Activated CD4-positive, CD25-positive, alpha-beta regulatory T cell treated with anti-CD3 and anti-CD28 coated beads, Interleukin-2, amount 50 U/mL, for 16 hours (primary cell): ENCODE measurements at places on chromosomes 3 and 15.

GRCh38 chr3:50324351-50325112 is 2.0 kb upstream of the HYAL2 start:
- DNase-seq: no peak

DNA sequence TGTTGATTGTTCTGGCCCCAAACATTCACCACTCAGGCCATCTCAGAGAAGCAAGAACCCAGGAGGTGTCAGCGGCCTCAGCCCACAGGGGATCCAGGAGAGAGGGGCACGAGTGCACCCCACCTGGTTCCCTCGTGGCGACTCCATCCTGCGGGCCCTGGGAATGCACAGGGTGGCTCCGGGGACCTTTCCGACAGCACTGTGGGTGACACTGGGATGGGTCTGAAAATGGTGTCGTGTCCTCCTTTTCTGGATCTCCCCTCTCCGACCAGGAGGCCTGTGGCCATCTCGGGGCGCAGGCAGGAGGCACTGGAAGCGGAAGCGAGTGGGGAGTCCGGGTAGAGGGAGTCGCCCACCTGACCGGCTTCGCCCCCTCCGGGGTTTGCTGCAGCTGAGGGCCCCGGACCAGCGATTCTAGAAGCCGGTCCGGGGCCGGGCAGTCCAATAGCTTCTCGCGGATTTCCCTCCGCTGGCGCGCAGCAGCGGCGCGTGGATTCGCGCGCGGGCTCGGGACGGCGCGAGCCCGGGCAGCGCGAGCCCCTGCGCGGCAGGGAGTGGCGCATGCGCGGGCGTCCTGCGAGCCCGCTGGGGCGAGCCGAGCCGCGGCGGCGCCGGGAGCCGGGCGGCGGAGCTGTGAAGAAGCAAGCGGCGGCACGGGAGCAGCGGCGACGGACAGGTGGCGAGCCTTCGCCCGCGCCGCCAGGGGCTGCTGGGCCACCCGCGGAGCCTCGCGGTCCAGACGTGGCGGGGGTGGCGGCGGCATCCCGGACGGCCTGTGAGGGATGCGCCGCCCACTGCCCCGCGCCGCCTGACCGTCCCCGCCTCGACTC is at the start of gene DOCK3:
TSS of gene DOCK3 (plus strand) at position 579 of the 830 bp plus-strand sequence. CDS start 337 bp downstream, outside the sequence.
- no peak for DNase-seq

DNA sequence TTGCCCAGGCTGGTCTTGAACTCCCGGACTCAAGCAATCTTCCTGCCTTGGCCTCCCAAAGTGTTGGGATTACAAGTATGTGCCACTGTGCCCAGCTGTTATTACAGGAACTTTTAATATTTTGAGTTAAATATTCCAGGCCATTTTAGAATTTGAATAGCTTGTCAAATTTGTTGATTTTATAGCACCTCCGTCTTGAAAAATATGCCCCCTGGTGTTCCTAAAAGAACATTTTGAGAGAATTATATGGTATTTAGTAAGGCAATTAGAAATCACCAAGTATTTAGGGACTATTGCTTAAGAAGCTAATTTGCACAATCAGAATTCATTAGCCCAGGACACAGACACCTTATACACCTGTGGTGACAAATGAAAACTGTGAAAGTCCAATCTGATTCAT is 23.7 kb downstream of the PDE8A start:
- no peak for DNase-seq

- DNase-seq: no peak
Observed at GRCh38 chr3:169148448-169149348, 514.8 kb downstream of the MECOM start.

- DNase-seq: no peak
Observed at GRCh38 chr3:188421836-188422540, 268.0 kb downstream of the LPP start.
